Ureter (tissue), 1 donor: ENCODE measurements at places on chromosomes 11 and 22.

- DNase-seq, result no peak
Measured at GRCh38 chr11:34209809-34210208, 104.4 kb downstream of the NAT10 start.

- no peak for DNase-seq
Measured at GRCh38 chr22:17064498-17065100, 20.2 kb upstream of the IL17RA start.

DNA sequence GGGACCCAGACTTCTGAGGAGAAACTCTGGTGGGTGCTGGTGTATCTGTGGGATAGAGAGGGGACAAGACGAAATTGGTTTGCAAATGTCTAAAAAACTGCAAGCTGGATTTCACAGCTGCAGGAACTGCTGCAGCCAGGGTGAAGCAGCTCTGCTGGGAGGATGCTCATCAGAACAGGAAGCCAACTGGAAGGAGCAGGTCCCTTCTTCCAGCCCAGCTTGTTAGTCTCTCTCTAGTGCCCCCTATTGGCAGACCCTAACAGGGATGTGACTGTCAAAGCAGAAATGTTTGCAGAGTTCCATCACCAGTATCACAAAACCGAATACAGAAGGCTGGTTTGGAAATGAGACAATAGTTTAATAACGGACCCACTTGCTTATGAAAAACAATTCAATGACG lies 74.8 kb upstream of the SLC22A12 start:
- no peak for DNase-seq

GRCh38 chr11:118005224-118006152 lies 19.3 kb downstream of the IL10RA start:
- DNase-seq, result no peak

GRCh38 chr22:30206944-30207343 lies 39.6 kb downstream of the LIF start:
- DNase-seq, result no peak

DNA sequence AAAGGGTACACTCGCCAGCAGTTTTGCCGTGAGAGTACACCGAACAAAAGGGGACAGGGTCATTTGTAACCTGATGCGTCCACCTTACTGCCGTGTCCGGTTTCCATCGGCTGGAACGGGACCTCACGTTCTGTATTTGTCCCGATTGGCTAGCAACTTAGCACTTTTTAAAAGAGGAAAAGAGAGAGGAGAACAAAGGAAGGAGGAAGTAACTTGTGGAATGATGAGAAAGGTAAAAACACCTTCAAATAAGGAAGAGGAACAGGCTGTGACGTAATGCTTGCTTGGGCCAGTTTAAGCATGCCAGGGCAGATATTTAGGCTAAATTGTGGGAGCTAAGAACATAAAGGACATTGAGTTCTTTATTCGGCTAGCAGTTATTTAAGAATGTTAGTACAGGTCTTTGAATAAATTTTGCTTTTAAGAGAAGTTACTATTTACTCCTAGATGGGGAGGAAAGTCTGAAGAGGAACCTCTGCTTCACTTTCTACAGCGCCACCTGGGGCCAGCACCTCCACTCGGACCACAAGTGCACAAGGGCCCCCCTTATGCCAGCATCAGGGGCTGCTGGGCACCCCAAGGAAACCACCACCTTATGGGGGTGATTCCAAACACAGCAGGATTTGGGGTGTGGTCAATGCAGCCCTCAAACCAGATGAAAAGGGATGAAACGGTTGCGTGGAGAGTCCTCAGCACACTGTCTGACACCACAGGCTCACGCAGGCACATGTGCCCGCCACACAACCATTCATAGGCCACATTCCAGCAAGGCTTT lies 5.8 kb downstream of the ARSA start:
- no peak for DNase-seq
